ENCODE measurements at places on chromosomes 1 and 21. TPM values are rescaled to one million over a fixed set of nuclear protein-coding genes. Genes with fewer than 3 reads are reported as not detected.

The RXFP4 gene
- 3.1 TPM for total RNA-seq

The HNRNPCL1 gene
- not detected for total RNA-seq

The USH2A gene
- not detected for total RNA-seq

The FMOD gene
- total RNA-seq: not detected

The AADACL3 gene
- total RNA-seq: not detected

The RAB25 gene
- total RNA-seq: 163 TPM

The ZNF683 gene
- not detected for total RNA-seq

The FAM78B gene
- total RNA-seq: not detected

DNA sequence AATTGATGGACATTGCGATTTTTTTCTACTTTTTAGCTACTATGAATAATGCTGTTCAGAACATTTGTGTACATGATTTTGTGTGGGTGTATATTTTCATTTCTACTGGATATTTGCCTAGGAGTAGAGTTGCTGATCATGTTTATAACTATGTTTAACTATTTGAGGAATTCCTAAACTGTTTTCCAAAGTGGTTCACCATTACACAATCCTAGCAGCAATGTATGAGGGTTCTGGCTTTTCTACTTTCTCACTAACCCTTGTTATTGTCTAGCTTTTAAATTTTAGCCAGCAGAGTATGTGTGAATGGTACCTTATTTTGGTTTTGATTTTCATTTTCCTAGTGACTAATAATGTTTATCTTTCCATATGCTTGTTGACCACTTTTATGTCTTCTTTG lies 86.2 kb downstream of the ATG4C start:
- DNase-seq: no peak

DNA sequence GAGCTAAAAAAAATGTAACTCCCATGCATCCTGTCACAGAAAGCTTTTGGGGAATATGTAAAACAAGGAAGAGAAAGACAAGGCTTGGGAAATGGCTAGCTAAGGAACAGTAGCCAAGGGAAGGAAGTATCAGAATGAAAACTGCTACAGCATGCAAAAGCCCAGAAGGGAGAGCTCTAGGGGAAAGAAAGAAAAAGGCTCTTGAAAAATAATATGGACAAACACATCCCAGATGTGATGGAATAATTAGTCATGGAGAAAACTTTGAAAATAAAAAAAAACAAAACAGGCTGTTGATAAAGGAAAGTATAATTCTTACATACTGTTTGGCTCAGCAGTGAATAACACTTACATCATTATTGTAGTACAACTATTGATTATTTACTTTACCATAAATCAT lies 47.9 kb upstream of the VCAM1 start:
- no peak for DNase-seq

DNA sequence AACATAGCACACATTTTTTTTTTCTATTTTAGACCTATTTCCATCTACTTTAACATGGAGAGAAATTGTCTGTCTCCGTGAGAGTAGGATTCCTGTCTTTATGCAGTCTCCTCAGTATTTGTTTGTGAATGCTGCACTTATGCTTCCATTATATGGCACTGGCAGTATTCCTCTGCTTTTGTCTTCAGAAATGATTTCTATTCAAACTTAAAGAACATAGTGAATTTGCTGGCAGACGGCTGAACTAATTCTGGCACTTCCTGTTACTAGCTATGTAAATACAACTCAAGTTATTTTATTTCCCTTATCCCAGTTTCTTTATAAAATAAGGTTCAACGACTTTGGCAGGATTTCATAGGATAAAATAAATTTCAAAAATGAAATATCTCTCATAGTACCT lies 45.3 kb downstream of the KCTD3 start:
- DNase-seq: no peak

DNA sequence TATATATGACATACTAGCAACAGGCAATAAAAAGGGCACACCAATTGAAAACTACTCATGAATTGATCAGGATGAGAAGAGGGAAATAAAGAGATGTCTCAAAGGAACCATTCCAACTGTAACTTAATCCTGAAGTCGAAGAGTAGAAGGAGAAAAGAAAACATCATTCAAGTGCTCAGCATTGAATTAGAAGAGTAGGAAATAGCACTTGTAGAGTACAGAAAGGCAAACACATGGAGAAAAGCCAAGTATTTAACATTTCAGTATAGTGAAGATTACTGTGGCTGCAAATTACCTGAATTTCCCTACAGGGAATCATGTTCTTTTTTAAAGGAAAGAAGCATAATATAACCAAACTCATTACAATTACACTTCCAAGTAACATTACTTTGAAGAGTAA lies 205.0 kb downstream of the KCTD3 start:
- DNase-seq: no peak

DNA sequence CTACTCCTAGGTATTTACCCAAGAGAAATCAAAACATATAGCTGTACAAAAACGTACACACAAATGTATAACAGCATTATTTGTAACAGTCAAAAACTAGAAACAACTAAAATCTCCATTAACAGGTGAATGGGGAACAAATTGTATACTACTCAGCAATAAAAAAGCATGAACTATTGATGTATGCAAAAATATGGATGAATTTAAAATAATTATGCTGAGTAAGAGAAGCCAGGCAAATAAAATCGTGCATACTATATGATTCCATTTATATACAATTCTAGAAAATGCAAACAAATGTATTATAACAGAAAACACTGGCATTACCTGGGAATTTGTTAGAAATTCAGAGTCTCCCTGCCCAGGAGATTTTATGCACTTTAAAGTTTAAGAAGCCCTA lies 150.1 kb downstream of the GDAP2 start:
- DNase-seq: no peak

GRCh38 chr1:80054129-80054528 lies 1047.6 kb upstream of the ADGRL4 start:
- DNase-seq: peak; percentile 62

- peak; percentile 44 for DNase-seq
These were observed 1.4 kb downstream of the CAPN2 start for GRCh38 chr1:223713546-223714420.

- peak; percentile 67 for DNase-seq
These were observed 11.5 kb downstream of the PLEKHA6 start for GRCh38 chr1:204348242-204348641.

- DNase-seq: no peak
These were observed 91.3 kb downstream of the DENND1B start for GRCh38 chr1:197683895-197684553.

DNA sequence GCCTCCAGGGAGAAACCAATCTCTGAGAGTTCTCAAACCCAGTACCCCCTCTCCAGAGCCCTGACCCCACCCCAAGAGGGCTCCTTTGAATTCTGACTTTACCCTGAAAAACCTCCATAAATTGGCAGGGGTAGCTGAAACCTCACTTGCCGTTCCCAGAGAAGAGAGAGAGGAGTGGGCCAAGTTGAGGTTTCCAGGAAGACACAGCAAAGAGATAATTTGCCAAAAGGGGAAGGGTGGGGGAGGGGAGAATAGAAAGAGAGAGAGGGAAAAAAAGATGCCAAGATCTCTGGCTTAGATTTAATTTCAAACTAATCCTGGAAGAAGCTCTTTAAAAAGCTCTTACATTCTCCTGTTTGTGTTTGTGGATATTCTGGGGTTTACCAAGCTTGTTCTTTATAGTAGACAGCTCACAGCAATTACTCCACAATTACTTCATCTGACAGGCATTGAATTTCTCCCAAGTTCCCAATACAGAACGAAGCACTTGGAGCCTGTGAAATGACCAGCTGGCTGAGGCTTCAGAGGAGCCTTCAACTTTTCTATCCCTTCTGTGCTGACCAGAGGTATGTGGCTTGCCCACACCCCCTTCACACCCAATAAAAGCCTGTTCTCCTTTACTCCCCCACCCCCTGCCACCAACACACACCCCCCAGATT lies 1.1 kb upstream of the GRHL3 start:
- DNase-seq: no peak

GRCh38 chr21:38760017-38760761 lies 45.5 kb upstream of the ETS2 start:
- DNase-seq: no peak

DNA sequence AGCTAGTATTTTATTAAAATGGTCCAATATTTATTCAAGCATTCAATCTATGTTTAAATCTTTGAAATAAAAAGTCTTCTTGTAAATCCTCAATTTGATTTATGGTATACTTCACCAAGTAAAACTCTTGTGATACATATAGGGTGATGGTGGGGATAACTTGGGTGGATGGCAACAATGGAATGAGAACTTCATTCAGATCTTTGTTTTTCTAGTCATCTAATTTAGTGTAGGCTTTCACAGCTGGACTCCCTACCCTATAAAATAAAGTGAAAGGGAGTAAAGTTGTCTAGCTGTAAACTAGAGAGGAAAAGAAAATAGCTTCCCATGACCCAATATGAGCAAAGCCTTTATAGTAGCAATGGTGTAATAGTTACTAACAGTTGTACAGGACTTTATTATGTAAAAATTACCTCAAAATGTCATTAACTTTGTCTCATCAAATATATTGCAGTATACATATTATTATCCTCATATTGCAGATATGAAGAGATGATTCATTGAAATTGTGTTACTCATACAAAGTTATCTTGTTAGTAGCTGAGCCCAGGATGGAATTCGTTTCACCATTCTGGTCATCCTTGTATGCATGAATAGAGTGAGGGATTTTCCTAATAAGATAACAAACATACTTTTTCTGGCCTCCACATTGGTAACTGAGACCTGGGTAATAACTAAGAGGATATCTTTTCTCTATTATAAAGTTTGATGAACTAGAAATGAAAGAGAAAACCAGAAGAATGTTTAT lies 1377.7 kb upstream of the ADGRL4 start:
- no peak for DNase-seq

DNA sequence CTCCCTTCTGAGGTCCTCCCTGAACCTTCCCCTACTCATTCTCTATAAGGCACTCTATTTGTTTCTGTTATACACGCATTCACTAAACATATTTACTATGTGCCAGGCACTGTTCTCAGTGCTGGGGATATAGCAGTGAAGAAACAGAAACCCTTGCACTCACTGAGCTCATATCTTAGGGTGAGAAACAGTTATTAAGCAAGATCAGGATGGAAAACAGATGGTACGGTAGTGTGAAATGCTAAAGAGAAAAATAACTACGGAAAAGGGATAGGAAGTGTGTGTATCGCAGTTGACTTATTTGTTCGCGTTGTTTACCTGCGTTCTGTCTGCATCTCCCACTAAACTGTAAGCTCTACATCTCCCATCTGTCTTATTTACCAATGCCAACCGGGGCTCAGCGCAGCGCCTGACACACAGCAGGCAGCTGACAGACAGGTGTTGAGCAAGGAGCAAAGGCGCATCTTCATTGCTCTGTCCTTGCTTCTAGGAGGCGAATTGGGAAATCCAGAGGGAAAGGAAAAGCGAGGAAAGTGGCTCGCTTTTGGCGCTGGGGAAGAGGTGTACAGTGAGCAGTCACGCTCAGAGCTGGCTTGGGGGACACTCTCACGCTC lies 572 bp downstream of the CYB5RL start:
- peak; percentile 42 for DNase-seq

DNA sequence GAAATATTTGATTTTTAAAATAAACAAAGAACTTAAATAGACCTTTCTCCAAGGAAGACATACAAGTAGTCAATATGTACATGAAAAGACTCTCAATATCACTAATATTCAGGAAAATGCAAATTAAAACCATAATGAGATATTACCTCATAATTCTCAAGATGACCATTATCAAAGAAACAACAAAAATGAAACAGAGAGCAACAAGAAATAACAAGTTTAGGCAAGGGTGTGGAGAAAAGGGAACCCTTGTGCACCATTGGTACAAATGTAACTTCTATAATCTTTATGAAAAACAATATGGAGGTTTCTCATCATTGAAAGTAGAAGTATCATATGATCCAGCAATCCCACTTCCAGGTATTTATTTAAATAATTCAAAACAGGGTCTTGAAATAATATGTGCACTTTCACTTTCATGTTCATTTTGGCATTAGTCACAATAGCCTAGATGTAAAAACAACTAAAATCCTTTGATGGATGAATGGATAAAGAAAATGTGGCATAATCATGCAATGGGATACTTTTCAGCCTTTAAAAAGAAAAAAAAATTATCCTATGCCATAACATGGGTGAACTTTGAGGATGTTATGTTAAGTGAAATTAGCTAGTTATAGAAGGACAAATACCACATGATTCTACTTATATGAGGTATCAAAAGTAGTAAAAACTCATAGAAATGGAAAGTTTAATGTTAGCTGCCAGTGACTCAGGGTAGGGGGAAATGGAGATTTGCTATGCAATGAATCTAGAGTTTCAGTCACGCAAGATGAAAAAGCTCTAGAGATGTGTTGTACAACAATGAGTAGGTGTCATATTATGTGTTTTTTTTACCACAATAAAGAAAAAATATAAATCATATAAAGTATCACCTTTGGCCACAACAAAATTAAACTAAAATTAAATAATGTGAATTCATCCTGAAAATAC lies 114.5 kb upstream of the LYPLAL1 start:
- DNase-seq: no peak

DNA sequence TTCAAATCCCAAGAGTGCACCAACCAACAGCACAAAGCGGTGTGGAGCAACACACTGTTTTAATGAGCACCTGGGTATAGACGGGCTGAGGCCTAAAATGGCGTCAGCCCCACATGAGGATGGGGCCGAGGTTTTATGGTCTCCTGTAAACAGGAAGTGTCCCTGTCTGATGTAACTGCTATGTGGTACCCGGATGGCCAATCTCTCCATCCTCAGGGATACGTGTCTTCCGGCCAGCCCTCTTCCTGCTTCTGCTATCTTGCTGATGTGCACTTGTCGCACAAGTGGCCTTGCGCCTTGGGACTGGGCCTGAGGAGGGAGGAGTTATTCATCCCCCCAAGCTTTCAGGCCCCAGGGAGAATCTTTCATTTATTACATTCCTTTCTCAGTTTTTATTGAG lies 73.5 kb downstream of the CNST start:
- DNase-seq: no peak

DNA sequence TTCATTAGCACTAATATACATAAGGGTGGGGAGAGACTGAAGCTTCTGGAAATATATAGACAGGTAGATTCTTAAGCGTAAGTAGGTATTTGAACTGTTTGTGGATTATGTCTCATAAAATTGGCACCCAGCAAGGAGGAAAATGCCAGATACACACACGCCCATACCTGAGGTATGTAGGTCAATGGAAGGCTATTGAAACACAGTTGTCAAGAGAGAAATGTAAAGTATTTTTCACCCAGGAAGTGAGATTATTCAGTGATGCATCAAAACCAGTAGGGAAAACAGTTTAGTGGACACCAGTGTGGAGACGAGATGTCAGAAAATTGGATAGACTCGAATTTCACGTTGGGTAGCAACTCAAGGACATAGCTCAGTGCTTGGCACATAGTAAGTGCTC lies 4.7 kb upstream of the RSPH1 start:
- no peak for DNase-seq

- no peak for DNase-seq
These were observed 15.8 kb downstream of the SMAP2 start for GRCh38 chr1:40389322-40389803.

- DNase-seq: no peak
These were observed 1218.4 kb upstream of the PRMT6 start for GRCh38 chr1:105838071-105838470.

Data from HT-29 (cell line).